ENCODE measurements at places on chromosomes 16 and 17.

GRCh38 chr17:5234645-5235576 lies at the start of gene SCIMP:
SCIMP (minus strand) TSS chr17:5234860; CDS start chr17:5234755, 105 bp downstream.
- no peak for DNase-seq

- peak; percentile 21 for DNase-seq
These were observed 394 bp upstream of the CPD start for GRCh38 chr17:30378241-30378824.

GRCh38 chr17:37384560-37385149 lies 8.9 kb downstream of the C17orf78 start:
- no peak for DNase-seq

DNA sequence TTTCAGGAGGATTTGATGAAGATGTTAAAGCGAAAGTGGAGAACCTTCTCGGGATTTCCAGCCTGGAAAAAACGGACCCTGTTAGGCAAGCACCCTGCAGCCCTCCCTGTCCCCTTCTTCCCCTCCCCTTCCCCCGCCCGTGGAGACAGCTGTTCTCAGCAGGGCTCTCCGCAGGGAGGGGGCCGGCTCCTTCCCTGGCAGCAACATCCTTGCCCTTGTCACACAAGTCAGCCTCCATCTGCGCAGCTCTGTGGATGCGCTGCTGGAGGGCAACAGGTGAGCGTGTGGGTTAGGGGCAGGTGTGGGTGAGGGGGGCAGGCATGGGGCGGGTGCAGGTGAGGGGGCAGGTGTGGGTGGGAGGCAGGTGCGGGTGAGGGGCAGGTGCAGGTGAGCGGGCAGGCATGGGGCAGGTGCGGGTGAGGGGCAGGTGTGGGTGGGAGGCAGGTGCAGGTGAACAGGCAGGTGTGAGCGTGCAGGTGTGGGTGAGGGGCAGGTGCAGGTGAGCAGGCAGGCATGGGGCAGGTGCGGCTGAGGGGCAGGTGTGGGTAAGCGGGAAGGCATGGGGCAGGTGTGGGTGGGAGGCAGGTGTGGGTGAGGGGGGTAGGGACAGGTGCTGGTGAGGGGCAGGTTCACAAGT lies 9.4 kb downstream of the CYBC1 start:
- DNase-seq = peak; percentile 25

GRCh38 chr16:58508671-58509251 lies 6.6 kb upstream of the SETD6 start:
- DNase-seq = no peak

- DNase-seq = peak; percentile 54
These were observed 13.6 kb downstream of the ZC3H7A start for GRCh38 chr16:11783319-11784037.

DNA sequence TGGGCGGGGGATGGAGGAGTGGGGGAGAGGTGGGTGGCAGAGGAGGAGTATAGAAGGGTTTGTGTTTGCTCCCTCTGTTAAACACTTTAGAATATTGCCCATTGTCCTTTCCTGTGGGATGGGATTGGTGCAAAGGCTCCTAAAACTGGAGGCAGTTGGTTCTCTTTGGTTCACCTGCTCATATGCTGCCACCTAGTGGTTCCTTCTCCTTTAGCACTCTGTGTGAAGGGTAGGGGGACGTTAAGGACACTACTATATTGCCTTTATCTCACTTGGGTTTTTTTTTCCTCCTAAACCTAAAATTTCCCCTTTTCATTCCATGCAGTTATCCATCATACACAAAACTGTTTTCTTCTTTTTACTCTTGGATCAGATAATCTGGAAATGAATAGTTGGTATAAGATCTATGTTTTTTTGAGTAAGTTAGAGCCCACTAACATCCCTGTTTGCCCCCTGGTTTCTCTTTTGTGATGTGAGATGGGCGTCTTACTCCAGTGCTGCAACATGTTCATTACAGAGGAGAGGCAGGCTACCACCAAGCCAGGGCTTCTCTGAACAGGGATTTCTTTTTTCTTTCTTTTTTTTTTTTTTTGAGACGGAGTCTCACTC lies 23.8 kb downstream of the SNX11 start:
- peak; percentile 74 for DNase-seq

GRCh38 chr17:80445007-80445725 lies 30.2 kb downstream of the ENDOV start:
- DNase-seq = no peak

Measured in fibroblast of skin of scalp (primary cell).